Daoy (cell line): ENCODE measurements at places on chromosomes 12 and 14. TPM values are rescaled to one million over a fixed set of nuclear protein-coding genes. Genes with fewer than 3 reads are reported as not detected.

DNA sequence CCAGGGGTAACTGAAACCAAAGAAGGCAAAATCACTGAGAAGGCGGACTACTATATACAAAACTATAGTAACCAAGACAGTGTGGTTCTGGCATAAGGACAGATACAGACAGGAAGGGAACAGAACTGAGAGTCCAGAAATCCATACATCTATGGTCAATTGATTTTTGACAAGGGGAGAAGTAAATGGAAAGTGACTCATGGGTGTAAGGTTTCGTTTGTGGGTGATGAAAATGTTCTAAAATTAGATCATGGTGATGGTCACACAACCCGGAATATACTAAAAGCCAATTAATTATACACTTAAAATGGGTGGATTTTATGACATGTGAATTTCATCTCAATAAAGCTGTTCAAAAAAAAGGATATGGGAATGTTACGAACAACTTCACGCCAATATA lies 18.7 kb downstream of the ANGEL1 start:
- DNase-seq, result no peak

GRCh38 chr12:102950950-102951619 lies 6.4 kb upstream of the ASCL1 start:
- DNase-seq, result no peak

DNA sequence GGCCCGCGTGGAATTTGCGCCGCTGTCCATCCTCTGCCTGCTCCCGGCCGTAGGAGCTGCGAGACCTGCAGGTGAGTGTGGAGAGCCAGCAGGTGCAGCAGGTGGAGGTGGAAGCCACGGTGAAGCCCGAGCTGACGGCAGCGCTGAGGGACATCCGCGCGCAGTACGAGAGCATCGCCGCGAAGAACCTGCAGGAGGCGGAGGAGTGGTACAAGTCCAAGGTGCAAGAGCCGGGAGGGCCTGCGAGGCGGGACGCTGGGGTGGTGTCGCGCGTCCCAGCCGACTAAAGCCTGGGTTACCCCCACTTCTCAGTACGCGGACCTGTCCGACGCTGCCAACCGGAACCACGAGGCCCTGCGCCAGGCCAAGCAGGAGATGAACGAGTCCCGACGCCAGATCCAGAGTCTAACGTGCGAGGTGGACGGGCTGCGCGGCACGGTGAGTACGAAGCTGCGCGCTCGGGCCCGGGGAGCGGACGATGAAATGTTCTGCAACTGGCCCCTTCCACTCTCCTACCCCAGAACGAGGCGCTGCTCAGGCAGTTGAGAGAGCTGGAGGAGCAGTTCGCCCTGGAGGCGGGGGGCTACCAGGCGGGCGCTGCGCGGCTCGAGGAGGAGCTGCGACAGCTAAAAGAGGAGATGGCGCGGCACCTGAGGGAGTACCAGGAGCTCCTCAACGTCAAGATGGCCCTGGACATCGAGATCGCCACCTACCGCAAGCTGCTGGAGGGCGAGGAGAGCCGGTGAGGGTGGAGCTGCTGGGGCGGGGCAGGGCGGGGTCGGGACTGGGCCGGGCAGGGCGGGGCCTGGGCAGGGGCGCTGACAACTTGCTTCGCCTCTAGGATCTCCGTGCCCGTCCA lies 2.1 kb downstream of the PRPH start:
- peak; percentile 87 for DNase-seq

Gene GRIP1
- 3.3 and 3.8 TPM in 2 replicates for total RNA-seq

Gene NRIP2
- not detected in 2 replicates for total RNA-seq

DNA sequence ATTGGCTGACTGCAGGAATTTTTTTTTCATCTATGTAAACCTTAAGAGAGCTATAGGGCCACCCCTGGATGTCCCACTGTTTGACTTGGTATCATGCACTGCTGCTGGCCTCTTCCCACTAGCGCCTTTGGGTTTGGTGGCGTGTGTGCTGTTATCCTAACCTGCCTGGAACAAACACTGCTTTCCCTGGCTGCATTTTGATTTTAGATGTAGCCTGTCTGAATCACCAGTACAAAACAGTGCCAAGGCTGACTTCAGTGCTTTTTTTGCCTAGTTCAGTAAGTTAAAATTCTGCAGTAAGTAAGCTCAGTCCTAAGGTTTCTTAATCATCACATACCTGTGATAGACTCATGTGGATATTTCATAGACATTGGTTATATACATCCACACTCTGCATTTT lies 99.2 kb downstream of the EML1 start:
- DNase-seq, result no peak

GRCh38 chr14:56094076-56094475 lies 24.1 kb upstream of the PELI2 start:
- DNase-seq, result no peak

DNA sequence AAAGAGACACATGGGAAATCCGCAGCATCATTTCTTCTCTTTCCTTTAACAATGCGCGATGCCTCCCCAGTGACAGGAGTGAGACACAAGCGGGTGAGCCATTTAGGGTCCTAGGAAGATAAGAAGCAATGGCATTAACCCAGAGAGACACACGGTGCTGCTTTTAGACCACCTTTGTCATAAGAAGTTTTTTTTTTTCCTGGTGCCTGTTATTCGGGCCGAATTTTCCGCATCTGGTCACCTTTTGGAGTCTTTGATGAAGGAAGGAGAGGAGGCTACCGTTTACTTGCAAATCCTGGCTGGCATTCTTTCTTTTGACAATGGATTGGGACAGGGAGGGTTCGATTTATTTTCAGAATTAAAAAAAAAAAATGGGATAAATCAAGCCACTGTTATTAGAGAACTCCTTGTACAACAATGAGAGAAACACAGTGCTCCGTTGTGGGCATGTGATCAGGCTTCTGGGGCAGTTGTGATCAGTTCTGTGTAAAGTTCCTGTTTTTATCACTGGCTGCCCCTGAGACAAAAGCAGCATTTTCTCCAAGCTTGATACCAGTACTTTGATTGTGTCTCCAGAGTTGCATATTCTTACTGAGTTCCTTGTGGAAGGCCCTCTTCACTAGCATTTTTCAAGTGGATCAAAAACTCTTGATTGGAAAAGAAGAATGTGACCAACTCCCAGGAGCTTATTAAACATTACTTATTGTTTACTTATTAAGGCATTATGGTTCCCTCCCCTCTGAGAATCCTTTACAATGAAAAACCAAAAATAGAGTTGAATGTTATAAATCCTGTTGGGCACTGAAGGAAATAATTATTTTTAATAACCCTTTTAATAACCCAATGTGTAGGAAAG lies 1.1 kb downstream of the DIP2B start:
- peak; percentile 43 for DNase-seq

- no peak for DNase-seq
Measured at GRCh38 chr14:21518725-21519124, 7.4 kb downstream of the SALL2 start.

Gene TMPRSS12
- total RNA-seq, result not detected in 2 replicates

Gene ADCY4
- total RNA-seq, result 0.17 TPM in 1 of 2 replicates, not detected in the other

Gene TAS2R20
- total RNA-seq, result 0.74 TPM in 1 of 2 replicates, not detected in the other

- no peak for DNase-seq
Measured at GRCh38 chr12:49696723-49697122, 10.5 kb downstream of the FMNL3 start.

Gene CDH24
- total RNA-seq, result 4.2 and 5.5 TPM in 2 replicates

GRCh38 chr12:117155278-117156060 lies 34.8 kb downstream of the FBXO21 start:
- DNase-seq, result peak; percentile 78

- DNase-seq, result no peak
Measured at GRCh38 chr12:110141389-110141788, 17.2 kb downstream of the IFT81 start.

DNA sequence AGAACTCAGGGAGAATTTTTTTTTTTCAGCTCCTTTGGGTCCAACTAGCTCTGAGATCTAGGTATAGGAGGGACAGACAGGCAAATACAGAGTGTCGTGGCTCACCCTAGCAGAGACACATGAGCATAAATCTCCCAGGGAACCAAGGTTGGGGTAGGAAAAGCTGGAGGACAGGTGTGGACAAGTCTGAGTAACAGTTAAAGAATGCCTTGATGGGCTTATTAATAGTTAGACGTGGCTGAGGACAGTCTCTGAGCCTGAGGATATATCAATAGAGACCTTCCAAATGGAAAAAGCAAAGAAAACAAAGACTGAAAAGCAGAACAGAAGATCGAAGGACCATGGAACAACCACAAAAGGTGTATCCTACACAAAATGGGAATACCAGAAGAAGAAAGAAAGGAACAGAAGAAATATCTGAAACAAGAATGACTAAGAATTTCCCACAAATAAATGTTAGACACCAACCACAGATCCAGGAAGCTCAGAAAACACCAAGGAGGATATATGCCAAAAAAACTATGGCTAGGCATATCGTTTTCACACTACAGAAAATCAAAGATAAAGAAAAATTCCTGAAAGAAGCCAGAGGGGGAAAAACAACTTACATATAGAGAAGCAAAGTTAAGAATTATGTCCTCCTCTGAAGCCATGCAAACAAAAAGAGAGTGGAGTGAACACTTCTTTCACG lies 80.9 kb downstream of the PTPRB start:
- DNase-seq, result no peak

DNA sequence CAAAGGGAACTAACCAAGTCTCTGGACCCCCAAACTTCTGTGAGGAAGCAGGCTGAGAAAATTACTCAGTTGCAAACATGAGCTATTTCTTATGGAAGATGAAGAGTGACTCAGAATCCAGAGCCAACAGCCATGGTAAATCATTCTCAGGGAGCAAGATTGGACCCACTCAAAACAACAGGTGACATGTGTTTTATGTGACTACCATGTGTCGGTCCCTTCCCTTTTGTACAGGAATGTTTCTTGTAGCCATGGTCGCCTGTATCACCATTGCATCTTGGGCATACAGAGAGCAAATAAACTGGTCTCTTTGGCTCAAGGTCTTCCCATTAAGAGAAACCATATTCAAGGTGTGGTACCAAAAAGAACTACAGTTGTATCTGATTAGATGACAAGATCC lies 75.4 kb upstream of the COCH start:
- DNase-seq, result no peak

Gene IL22
- not detected in 2 replicates for total RNA-seq

Gene MAP3K9
- total RNA-seq, result 5.5 and 5.8 TPM in 2 replicates

GRCh38 chr12:42760550-42760949 lies 171.0 kb upstream of the PRICKLE1 start:
- DNase-seq, result no peak

GRCh38 chr12:98149691-98150210 lies 365.6 kb upstream of the TMPO start:
- no peak for DNase-seq

DNA sequence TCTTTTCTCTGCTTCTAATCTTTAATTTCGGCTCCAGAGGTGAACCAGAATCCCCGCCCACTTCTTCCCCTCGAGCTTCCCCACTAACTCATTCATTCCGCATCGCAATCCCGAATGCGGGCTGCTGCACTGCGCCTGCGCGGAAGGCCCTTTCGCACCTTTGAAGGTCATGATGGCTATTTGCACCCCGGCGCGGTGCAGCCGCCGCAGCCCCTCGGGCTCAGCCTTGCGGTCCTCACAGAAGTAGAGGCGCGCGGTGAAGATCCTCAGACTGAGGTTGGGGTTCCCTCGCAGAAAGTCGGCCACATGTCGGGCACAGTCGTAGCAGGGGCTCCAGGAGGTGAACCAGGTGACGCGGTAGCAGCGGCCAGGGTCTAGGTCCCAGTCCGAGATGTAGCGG lies 7.6 kb downstream of the AICDA start:
- DNase-seq, result no peak

DNA sequence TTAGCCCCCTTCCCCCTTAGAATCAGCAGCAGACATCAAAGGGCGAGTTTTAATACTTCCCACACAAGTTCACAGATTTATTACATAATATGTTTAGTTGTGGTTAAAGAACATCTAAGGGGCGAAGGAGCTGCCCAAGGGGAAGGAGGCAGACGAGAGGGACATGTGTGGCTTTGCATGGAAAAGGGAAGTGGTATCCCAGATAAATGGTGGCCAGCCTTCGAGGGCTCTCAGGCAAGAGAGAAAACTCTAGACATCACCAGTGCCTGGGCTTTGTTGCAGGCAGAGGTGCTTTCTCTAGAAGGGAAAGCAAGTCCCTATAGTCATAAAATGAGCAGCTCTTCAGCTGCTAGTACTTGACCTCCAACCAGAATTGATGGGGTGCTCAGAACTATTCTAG lies 121.2 kb downstream of the CACNA1C start:
- no peak for DNase-seq

DNA sequence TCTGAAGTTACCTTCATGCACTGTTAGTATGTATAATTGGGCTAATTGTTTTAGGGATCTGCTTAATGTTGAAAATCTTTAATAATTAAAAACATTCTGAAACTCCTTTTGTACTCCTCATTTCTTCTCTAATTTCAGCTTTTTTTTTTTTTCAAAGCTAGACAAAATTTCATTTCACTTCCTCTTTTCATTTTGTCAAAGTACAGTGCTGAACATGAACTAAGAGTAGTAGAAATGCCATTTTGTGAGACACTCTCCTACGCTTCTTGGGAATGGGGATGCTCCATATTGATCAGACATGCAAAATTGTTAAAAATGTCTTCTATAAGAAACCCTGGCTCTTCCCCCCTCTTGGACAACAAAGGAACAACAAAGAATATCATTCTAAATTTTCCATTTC lies 1.7 kb downstream of the ABCD2 start:
- no peak for DNase-seq

Gene DIO2
- total RNA-seq, result 3.5 and 17.9 TPM in 2 replicates

- DNase-seq, result no peak
Measured at GRCh38 chr12:116707751-116708150, 30.1 kb downstream of the SPRING1 start.

GRCh38 chr12:25767606-25768005 lies 190.9 kb upstream of the RASSF8 start:
- DNase-seq, result no peak

Gene PCED1B
- total RNA-seq, result 3.8 and 4.7 TPM in 2 replicates

- no peak for DNase-seq
Measured at GRCh38 chr12:129610601-129611120, 293.2 kb downstream of the TMEM132D start.

- no peak for DNase-seq
Measured at GRCh38 chr14:67996235-67996634, 176.7 kb downstream of the RAD51B start.

DNA sequence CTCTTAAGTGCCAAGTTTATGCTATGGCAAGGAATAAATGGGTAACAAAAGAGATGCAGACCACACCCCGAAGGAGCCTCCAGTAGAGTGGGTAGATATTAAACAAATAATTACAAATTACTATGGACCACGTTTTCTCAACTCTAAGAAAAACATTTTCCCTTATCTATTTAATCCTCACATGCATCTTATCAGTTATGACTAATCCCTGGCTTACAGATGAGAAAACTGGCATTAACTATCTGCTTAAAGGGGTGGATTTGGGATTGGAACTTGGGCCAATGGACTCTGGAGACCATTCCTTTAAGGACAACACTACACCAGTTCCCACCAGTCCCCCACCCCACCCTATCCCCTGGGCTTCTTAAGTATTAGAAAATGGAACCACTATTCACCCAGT lies 26.3 kb downstream of the PPM1H start:
- DNase-seq, result no peak

GRCh38 chr12:94460616-94460959 lies 921 bp upstream of the CEP83 start:
- no peak for DNase-seq

Gene SMCO2
- not detected in 2 replicates for total RNA-seq

DNA sequence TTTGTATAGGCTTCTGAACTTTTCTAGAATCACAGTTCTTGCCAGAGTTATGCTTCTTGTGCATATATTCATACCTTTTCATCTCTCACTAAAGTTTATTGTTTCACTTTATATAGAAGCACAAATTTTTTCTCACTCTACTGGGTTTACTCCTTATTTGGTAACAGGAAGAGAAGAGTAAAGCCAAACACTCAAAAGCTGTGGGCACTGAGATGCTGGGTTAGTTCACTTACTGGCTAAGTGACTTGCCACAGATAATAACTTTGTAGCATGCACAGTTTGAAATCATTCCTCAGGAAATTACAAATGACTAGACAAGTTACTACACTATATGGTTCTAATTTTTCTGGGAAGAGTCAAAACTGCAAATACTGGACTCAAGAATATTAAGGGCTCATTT lies 7.8 kb downstream of the HIGD1C start:
- DNase-seq, result no peak

Gene KRT5
- 0.36 TPM in 1 of 2 replicates, not detected in the other for total RNA-seq
